ENCODE measurements at places on chromosomes 16 and 17.

DNA sequence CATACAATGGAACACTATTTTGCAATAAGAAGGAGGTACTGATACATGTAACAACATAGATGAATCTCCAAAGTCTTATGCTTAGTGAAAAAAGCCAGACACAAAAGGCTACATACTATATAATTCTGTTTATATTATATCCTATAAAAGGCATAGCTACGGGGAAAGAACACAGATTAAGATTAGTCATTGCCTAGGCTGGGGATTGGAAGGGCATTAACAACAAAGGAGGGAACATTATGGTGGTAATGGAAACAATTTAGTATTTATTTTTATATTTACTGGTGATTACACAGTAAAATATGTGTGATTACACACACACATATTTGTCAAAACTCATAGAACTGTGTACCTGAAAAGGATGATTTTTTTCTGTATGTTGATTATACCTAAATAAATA lies 278.1 kb downstream of the ZFHX3 start:
- no peak for DNase-seq

GRCh38 chr17:80913928-80914821 lies 77.5 kb upstream of the CHMP6 start:
- DNase-seq, result no peak

DNA sequence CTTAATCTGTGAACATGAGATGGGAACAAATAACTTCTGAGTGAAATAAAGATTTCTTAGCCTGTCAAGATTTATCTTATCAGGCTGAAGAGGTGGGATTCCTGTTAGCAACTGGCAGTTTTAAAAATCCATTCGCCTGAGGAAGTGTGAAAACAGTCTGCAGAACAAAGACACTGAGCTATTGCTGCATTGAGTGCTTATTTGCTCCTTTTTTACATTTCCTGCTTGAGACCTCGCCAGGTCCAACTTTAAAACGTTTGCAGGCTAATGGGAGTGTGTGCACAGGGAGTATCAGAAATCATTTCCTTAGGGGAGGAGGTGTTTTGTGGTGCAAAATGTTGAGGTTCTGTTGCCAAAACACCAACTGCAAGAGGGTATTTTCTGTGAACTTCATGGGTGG lies 957.8 kb upstream of the RBFOX1 start:
- DNase-seq, result no peak

- DNase-seq, result no peak
Observed at GRCh38 chr17:8887834-8888703, 20.6 kb upstream of the PIK3R6 start.

DNA sequence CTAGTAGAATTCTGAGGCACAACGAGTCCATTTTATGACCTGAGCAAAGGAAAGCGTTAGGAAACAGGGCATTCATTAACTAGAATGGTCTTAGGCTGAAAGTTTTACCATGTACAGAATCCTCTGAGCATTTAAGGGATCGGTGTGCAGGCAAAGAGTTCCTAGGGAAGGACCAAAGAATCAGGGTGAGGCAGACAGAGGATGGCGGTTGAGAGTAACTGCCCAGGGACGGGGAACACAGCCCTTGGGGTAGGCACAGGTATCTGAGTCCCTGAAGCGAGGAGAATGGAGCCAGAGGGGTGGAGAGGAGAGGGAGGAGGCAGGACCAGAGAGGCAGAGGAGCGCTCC lies 14.0 kb upstream of the ITGB3 start:
- DNase-seq, result no peak

- DNase-seq, result peak; percentile 48
Observed at GRCh38 chr17:73566905-73567782, 77.1 kb downstream of the SDK2 start.

DNA sequence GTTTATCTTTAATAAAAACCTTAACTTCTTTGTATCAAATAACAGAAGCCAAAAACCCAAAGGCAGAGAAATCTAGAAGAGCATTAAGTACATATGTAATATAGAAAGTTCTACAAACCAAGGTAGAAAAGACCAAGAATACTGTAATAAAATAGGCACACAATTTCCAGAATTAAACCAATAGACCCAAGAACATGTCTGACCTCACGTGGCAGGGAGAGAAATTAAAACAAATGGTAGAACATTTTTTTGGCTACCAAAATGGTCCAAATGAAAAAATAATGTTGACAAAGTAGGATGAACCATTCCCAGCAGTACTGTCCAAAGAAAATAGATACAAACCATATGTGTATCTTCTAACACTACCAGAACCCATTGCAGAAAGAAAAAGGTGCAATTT lies 183.5 kb downstream of the CPPED1 start:
- DNase-seq, result no peak

DNA sequence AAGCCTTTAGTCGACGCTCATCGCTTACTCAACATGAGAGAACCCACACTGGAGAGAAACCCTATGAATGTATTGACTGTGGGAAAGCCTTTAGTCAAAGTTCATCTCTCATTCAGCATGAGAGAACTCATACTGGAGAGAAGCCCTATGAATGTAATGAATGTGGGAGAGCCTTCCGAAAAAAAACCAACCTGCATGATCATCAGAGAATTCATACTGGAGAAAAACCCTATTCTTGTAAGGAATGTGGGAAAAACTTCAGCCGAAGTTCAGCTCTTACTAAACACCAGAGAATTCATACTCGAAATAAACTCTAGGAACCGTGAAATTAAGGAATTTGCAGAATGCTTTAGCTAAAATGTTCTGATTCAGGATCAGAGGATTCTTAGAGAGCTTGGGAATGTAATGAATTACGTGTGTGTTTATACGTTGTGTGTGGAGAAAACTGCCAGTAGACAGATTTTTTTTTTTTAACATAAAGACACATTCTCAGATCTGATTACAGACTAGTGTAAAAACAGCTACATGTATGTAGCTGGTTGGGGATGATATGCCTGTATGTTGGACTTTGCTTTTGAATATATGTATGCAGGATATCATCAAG lies 25.4 kb downstream of the ZFP90 start:
- peak; percentile 4 for DNase-seq

GRCh38 chr17:66910651-66911285 lies 53.7 kb upstream of the CACNG4 start:
- DNase-seq, result no peak

DNA sequence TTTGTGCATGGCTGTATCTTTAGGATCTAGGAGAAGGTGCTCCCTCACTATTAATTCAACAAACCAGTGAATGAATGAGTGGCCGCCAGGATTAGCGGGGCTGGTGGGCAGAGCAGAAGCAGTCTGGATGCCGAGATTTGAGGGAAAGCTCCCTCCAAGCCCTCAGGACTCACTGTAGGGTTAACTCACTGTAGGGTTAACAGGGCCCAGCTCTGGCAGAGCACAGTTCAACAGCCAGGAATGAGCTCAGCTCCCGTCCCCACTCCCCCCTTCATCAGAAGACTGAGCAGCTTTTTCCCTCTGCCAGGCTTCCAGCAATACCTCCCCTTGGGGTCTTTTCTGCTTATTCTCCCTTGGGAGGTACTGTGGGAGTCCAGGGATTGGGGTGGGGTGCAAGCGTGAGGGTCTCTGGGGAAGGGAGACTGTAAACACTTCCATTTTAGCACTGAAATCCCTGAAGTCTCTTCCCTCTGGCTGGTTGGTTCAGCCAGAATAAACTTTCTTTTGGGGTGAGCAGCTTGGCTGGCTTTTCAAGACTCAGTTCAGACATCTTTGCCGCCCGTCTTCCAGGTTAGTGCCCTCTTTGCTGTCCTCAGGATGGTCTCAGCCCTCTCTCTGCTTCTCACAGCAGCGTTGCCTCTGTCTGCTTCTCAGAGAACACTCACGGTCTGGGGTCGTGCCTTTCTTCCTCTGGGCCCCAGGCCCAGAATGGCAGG lies 53.7 kb upstream of the WSB1 start:
- no peak for DNase-seq

DNA sequence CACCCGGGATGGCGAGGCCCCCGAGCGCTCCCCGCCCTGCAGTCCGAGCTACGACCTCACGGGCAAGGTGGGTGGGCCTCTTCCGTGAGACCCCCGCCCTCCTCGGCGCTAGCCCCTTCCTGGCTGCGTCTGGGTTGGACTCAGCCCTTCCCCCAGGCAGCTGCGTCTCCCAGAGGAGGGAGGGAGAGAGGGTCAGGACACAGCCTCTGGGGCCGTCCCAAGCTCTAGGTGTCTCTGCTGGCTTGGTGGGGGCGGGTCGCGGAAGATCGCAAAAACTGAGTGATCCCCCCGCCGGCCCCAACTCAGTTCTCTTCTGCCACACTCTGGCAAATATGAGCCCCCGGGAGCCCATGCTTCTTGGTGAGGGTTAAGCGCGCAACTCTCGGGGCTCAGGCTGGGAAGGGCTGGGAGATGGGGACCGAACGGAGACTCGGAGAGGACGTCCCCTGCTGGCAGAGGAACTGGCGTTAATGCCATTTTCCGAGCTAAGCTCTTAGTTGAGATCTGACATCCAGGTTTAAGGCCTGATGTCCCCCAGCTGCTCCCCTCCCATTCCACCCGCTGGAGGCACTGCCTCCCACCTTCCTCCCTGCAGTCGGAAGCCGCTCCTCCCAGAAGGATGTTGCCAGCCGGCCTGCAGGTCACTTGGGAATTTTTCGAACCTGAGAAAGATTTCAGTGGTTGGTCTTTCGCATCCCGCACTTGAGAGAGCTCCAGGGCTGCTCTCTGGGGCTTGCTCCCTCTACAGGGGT lies 419 bp downstream of the RAB37 start:
- peak; percentile 62 for DNase-seq

Measured in inflammatory macrophage treated with lipopolysaccharide for 4 hours (primary cell).